NCI-H2107 (cell line): ENCODE measurements at places on chromosomes 5 and 9.

DNA sequence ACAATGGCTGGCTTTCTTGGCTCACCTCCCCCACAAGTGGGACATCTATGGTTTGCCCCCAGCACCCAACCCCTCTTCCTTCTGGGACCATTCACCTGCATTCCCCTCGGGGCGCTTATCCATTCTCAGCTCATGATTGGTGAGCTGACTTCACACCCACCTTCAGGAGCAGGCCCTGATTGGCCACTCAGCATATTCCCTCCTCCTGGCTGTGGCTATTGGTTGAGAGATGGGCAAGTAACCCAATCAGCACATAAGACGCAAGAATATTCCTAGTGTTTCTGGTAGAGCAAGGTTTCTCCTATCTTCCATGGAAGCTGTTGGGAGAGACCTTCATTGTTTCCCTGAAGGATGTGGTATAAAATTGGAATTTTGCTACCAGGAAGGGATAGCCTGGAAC lies 22.7 kb upstream of the UNC5A start:
- DNase-seq: no peak

GRCh38 chr5:55900068-55900467 lies 48.9 kb downstream of the IL31RA start:
- DNase-seq: no peak

GRCh38 chr5:55347786-55348185 lies 40.0 kb downstream of the MTREX start:
- DNase-seq: no peak

DNA sequence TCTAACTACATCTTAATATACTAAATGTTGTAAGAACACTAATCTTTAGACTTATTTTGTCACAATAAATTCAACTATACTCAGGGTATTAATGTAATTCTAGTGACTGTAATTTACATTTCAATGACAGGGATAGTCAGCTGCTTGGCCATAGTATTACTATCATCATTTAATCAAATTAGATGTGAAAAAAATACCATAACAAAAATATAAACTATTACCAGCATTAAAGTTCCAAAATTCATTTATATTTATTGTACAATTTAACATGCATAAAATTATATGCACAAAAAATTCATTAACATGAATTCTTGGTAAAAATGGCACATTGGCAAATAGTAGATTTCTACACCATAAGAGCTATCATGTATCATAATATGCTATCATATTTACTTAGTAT lies 28.9 kb downstream of the FNIP1 start:
- no peak for DNase-seq

GRCh38 chr5:103942587-103943186 lies 380.1 kb upstream of the NUDT12 start:
- no peak for DNase-seq

- no peak for DNase-seq
Measured at GRCh38 chr9:13957089-13957488, 356.9 kb downstream of the NFIB start.

GRCh38 chr5:13957032-13957645 lies 12.7 kb upstream of the DNAH5 start:
- peak; percentile 68 for DNase-seq

- no peak for DNase-seq
Measured at GRCh38 chr5:136308212-136308795, 57.0 kb downstream of the TRPC7 start.

DNA sequence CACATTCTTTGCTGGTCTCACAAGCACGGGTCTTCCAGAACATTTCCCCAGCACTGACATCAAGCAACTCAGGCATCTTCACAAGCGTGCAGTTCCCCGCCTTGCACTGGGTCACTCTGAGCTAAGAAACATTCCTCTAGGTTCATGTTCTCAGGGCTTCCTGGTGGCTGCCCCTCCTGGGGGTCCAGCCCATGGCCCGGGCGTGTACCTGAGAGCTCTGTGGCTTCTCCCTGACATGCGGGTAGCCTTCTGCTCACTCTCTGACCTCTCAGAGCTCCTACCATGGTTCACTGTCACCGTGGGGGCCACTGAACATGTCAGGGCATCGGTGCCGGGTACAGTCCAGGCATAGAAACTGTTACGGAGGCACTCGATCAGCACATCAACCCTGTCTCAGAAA lies 87.5 kb downstream of the OLFM1 start:
- no peak for DNase-seq

DNA sequence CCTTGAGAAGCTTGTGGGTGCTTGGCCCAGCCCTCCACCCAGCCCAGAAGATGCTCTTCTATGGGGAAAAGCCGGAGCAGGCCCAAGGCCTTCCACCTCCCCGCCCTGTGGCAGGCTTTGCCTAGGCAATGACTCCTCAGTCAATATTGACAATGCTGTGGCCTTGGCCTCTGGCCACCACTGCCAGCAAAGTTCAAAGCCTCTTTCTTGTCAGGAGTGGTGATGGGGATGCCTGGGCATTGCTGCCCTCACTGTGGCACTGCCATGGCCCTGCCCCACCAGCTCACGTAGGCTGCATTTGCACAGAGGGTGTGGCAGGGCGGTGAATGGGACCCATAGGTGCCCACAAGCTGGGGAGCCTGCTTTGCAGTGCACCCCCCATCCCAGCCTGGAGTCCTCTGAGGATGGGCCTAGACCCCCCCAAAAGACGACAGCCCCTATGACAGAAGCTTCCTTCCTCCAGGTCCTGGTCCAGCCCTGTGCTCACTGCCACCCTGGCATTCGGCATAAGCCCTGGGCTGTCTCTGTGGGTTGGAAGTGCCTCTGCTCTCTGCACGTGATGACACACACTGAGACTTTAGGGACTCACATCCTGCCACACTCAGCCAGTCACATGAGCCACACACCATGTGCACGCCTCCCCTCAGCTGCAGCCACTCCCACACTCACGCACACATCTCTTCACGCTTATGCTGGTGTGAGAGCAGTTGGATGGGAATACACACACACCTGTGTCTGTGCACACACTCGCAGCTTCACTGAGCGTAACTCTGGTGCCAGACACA lies 31.1 kb downstream of the MORN5 start:
- DNase-seq: no peak

DNA sequence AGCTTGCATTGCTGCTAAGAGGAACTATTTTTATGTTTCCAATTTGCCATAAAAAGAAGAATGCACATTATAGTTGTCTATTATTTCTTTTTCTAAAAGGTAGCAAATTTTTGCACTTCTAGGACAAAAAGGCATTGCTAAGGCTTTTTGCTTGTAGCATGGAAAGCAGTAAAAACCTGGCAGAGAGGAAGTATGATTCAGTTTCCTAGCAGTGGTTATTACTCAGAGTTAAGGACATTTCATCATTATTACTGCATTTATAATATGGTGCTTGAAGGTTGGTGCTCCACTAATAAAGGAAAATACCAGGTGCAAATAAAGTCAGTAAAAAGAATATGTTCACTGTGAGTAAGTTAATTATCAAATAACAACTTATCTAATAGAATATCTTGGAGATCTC lies 179.8 kb upstream of the PLPPR1 start:
- no peak for DNase-seq

GRCh38 chr9:93871286-93871685 lies 83.9 kb downstream of the BARX1 start:
- DNase-seq: no peak

- no peak for DNase-seq
Measured at GRCh38 chr9:126559296-126559695, 54.4 kb upstream of the LMX1B start.

DNA sequence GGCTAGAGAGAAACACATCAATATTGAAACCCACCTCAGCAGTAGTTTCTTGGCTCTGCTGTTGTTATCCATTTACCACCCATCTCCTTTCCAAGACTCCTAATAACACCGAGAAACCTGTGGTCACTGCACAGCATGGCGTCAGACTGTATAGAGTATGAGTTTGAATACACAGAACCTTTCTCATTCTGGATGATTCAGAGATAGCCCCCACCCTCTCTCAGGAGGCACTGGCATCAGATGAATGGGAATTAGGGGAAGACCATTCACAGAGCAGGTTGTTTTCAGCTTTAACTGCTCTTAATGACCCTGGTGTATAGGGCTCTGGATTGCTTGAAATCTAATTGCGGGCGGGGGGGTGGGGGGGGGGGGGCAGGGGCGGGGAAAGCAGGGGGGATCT lies 86.7 kb downstream of the GPR21 start:
- DNase-seq: no peak

GRCh38 chr5:4758550-4758949 lies 381.6 kb upstream of the ADAMTS16 start:
- no peak for DNase-seq

GRCh38 chr5:141100243-141100805 lies at the start of gene PCDHB3:
Gene PCDHB3 (plus strand): TSS chr5:141100473. CDS start chr5:141100650, 177 bp downstream.
- peak; percentile 70 for DNase-seq

DNA sequence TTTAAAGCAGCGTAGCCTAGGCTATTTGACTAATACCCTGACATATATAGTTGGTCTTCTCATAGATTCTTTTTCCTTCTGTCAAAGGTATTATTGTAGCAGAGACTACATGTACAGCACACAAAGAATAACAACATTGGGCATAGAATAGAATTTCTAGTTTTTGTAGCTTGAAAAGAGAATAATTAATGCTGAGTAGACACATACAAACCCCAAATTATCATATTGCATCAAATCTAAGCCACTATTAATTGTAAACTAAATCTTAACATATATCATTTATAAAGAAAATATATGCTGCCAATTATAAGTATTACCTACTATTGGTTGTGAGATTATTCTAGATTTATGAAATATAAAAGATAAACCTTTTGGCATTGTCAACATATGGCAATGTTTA lies 574.5 kb downstream of the SLCO4C1 start:
- no peak for DNase-seq

DNA sequence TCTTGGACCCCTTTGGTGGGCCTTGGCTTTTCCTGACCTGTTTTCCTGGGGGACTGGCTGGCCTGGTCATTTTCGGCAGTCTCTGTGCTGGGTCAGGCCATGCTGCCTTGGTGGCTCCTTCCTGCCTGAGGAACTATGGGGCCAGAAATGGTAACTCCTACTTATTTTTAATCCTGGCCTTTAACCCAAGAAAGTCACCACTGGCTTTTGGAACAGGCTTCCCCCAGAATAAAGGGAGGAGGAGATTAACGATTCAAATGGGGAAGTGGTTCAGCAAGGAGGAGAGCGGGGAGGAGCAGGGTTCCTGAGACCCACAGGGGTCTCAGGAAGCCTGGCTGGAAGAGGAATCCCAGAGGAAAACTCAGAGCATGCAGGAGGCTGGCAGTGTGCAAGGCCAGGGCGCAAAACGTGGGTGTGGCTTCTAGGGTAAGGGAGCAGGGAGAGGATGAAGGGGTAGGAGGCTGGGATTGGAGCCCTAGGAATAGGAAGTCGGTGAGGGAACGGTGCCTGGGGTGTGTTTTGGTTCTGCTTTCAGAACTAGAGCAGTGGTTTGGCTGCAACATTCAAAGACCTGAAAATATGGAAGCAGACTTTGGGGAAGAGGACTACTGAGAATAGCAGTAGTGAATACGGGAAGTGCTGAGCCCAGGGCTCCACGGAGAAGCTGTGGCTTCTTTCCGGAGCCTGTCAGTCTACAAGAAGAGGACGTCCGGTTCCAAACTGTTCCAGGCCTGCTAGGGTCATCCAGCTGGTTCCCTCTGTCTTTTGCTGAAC lies 271.1 kb upstream of the KLF4 start:
- no peak for DNase-seq

DNA sequence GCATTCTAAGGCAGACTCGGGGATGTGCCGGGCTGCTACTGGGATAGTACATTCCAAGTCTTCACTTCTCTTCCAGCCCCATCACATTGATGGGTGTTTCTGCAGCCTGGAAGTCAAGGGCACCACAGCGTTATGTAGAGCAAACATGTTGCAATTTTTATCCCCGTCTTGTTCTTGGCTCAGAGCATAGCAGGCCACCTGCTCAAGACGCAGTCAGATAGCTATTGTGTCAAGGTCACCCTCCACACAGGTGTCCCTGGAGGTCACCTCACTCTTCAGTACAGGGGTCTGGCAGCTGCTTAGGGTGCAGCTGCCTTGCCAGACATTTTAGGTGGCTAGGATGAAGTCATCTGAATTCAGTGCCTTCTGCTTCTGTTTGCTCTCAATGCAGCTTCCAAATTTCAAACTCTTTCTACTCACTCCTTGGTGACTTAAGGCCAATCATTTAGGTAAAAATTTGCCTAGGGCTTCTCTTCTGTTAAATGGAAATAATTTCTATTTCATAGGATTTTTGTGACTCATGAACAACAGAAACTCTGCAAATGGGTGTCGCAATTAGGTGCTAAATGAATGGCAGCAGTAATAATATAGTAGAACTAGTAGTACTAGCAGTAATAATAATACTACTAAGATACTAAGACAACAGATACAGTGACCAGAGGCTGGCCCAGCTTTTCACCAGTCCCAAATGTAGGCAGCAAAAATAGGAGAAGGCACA lies 24.3 kb downstream of the KCNV2 start:
- no peak for DNase-seq

DNA sequence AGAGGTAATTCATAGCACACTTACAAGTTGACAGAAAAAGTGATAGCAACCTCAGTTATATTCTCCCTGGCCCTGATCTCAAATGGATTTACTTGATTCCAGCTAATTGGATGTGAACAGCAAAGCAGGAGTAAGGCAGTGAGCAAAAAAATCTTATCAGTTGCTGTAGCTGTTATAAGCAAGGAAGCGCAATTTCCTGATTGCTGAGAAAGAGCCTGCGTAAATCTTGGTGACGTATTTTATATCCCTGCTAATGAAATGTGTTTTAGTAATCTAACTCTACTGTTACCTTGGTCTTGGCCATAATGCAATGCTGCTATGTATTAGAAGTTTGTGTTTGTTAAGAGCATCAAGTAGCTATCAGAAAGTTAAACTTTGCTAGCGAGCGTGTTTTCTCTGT lies 661.2 kb upstream of the SEMA6A start:
- DNase-seq: no peak

DNA sequence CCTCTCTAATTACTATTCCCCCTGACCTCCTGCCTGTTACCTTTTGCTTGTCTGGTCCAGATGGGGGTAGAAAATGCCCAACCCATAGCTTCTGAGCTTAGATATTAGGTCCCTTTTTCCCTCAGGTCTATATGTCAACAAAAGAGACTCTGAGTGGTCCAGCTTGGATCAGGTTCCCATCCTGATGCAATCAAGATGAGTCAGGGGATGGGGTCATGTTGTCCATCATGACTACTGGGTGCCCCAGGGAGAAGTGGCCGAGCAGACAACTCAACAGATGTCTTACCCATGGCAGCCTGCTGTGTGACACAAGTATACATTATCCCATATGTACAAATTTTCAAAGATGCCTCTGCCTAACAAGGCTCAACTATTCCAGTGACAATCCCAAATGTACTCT lies 9.1 kb upstream of the ANKH start:
- no peak for DNase-seq

GRCh38 chr5:57598756-57599155 lies 116.1 kb upstream of the ACTBL2 start:
- DNase-seq: no peak

DNA sequence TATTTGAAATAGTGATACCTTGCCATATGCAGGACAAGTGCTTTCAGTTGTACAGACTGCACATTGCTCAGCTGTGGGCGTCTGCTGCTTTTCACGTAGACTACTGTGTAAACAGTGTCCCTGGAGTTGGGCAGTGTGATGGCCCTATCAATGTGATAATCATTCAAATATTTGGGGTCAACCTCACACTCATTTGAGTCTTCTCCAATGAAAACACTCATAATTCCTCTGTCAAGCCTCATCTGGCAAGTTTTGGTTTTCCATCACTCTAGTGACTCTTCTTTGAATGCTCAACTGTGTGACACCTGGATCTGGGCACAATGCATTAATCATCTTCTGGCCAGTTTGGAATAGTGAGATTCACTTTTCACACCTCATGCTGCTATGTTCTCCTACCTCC lies 64.4 kb downstream of the UGCG start:
- no peak for DNase-seq
